ENCODE measurements at places on chromosomes 5 and 9.

DNA sequence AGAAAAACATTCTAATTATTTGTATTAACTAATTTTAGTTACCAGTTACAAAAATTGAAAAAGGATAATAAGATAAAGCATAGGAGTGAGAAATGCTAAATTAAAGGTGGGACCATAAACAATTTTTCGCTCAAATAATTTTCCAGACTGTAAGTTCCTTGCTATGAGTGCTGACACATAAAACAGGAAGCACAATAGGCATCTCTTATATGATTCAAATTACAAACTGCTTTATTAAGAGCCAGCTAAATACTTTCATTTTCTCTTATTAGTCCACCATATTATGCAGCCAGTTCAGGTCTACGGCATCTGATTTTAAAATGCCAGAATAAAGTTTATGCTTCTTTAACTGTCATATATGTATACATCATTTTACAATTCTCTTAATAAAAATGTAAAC is 4.4 kb downstream of the RC3H2 start:
- DNase-seq: peak; percentile 15

- peak; percentile 57 for DNase-seq
Measured at GRCh38 chr9:935348-935965, 41.0 kb upstream of the DMRT3 start.

- peak; percentile 67 for DNase-seq
Measured at GRCh38 chr9:99752417-99753109, 69.1 kb upstream of the NR4A3 start.

DNA sequence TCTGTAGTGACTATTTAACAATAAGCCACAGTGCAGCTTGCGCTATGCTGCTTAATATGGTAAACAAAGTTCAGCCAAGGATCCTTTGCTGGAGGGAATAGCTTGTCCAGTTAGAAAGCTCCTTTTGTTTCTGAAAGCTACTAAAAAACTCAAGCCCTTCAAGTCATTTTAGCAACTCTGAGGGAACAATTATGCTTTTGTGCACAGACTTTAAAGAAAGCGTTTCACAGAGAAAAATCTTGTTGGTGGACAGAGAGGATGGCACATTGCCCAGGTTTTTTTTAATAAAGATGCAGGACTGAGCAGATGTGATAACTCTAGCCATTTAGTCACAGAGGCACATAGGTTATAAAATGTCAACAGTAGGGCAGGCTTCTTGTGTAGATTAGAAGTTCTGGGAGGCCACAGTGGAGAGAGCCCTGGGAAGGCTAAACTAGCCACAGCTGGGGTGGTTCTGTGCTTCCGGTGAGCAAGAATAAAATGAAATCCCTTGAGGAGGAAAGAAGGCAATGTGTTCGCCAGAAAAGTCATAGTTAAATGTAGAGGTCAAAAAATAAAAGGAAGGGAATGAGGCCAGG is 63.4 kb downstream of the ALDH7A1 start:
- no peak for DNase-seq

- DNase-seq: no peak
Measured at GRCh38 chr9:21966140-21966851, 27.9 kb downstream of the CDKN2A start.

GRCh38 chr5:156706631-156707030 is 143.5 kb upstream of the PPP1R2B start:
- DNase-seq: no peak

- peak; percentile 17 for DNase-seq
Measured at GRCh38 chr9:5892456-5893133, 1.9 kb downstream of the MLANA start.

DNA sequence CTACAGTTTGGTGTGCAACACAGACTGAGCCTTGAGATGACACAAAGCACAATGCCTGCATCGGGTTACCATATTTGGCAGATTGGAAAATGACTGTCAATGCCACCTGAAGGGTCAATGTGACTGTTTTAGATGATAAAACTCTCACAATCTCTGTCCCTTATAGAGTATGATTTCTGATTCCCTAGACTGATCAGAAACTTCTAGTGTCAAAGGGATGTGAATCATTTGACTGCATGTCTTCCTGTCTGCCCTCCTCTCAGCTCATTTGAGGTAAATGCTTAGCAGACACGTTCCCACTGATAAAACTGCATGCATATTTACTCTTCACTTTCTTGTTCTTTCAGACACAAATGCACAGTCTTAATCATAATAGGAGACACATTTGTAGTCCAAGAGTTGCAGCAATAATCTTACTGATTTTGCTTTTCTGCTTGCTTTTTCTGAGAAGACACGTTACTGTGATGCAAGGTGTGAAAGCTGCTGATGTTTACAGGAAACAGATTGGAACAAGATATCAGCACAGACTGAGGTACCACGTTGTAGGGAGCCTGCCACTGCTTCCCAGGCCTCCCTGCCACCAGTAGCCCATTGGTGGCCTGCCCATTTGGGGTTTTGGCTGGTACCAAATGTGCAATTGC is 77.8 kb downstream of the GCNT4 start:
- DNase-seq: no peak

GRCh38 chr9:120372040-120372439 is 207.9 kb downstream of the CDK5RAP2 start:
- no peak for DNase-seq

DNA sequence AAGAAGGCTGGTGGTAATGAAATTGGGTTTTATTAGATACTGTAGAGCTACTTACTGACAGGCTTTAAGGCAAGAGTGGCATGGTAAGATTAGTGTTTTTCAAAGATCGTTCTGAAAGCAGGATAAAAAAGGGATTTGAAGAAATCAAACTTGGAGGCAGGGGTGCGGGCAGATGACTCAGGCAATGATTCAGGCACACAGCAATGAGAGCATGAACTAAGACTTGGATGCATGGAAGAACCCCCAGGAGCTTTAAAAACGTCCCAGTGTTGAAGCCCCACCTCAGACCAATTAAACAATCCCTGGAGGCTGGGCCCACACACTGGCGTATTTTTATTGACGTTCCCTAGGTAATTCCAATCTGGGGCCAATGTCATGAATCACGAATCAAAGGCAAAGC is 102.5 kb downstream of the SREK1 start:
- peak; percentile 55 for DNase-seq

DNA sequence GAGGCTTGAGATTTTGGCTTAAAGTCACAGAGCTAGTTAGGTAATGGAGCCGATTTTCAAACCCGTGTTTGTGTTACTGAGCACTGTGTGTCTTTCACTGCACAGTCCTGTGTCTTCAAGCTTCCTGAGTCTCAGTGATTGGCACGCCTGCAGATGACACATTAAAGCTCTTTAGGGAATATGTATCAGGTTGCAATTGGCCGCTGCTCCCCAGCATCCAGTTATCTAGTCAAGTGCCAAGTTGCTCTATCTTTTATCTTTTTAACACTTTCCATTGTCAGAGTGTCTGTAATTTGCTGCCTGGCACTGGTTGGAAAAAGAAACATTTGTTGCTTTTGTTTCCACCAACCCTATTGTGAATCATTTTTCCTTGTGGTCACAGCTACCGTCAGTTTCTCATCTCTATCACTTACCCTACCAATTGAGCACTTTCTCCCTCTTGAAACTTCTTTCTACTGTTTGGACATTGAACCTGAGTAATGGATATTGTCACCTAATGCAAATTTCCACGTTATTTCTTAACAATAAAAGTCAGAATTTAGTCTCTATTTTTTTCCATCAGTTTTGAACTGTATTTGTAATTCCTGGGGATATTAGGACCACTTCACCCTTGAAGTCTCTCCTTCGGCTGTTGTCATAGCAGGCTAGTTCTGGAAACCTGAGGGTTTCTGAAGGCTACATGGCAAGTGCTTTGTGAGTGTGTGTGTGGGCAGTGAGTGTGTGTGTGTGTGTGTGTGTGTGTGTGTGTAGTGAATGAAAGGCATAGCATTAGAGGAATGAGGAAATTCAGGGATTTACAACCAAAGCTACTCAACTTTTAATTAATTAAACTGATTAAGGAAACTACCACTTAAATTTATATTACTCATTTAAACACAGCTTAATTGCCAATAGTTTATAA is 274.3 kb downstream of the ISL1 start:
- peak; percentile 52 for DNase-seq

- DNase-seq: no peak
Measured at GRCh38 chr5:178421699-178422399, 168.3 kb downstream of the COL23A1 start.

DNA sequence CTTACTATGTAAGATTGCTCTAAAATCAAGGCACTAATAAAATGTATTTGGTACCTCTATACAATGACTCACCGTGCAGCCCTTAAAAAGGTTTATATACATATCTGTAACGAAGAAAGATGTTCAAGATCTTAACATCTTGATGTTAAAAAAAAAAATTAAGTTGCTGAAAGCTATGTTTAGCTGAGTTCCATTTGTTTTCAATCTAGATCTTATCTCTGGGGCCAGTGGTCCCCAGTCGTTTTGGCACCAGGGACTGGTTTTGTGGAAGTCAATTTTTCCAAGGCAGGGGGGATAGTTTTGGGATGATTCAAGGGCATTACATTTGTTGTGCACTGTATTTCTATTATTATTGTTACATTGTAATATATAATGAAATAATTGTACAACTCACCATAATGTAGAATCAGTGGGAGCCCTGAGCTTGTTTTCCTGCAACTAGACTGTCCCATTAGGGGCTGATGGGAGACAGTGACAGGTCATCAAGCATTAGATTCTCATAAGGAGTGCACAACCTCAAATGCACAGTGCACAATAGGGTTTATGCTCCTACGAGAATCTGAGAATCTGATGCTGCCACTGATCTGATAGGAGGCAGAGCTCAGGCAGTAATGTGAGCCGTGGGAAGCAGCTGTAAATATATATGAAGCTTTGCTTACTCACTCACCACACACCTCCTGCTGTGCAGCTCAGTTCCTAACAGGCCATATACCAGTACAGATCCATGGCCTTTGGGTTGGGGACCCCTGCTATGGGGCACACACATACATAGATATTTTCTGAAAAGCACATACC is 27.6 kb upstream of the TSLP start:
- DNase-seq: peak; percentile 27

- DNase-seq: no peak
Measured at GRCh38 chr9:17322882-17323864, 188.3 kb downstream of the CNTLN start.

GRCh38 chr9:114880291-114880745 is 50.1 kb downstream of the TNFSF8 start:
- no peak for DNase-seq

DNA sequence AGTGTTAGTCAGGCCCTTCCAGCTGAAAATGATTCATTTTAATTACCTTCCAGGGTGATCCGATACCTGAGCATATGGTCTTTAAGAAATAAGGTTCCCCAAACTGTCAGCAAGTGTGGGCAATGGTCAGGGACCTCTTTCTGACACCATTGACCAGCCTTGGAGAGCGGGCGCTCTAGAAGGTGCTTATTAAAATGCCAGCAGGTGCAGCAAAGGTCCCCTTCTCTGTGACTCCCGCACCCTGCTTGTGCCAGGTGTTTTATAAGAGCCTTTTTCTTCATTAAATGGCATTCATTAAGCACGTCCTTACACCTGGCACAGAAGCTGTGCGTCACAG is 85.3 kb downstream of the MVB12B start:
- no peak for DNase-seq

- DNase-seq: no peak
Measured at GRCh38 chr5:175856408-175857100, 14.8 kb upstream of the CPLX2 start.

DNA sequence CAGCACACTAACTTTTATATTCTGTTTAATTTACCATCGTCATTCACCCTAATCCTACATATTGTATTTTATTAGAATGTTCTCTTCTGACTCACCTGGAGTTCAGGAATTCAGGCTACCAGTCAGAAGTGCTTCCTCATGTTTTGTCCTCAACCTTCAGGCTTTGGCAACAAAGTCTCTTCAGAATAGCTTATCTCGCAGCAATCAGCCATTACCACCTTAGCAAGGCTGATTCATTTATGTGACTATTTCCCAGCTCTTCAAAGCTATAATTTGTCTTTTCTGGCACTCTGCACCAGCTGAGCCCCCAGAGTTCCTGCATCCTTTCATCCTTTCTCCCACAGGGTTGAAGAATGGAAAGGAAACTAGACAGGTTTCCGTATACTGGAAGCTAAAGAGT is 365.5 kb upstream of the CDH18 start:
- no peak for DNase-seq

DNA sequence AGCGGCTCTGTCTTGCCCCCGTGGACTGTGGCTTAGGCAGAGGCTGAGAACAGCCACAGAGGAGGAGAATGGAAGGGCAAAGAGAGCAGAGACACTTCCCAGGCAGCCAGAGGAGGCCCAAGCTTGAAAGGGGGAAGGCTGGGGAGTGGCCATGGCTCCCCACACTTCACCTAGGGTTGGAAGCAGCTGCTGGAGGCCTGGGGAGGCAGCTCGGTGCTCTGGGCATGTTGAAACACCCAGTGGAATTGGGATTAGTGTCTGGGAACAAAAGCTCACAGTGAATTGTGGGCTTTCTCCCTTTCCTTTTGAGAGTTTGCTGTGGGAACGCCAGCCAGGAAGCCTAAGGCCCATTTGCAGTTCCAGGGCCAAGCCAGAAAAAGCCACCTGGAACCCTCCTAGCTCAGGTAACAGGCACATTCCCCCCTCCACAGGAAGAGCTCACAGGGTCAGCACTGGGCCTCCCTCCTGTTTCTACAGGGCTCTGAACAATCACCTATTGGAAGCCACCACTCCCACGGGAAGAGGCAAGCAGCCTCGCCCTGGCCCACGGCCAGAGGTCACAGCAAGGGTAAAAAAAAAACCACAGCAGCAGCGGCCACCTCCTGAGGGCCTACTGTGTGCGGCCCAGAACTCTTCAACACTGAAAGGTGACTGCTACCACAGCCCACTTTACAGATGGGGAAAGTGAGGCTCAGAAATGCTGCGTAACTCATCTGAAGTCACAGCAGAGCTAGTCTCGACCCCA is 20.2 kb downstream of the EEIG1 start:
- DNase-seq: no peak

GRCh38 chr9:90061187-90061586 is 456.4 kb downstream of the GADD45G start:
- DNase-seq: no peak

DNA sequence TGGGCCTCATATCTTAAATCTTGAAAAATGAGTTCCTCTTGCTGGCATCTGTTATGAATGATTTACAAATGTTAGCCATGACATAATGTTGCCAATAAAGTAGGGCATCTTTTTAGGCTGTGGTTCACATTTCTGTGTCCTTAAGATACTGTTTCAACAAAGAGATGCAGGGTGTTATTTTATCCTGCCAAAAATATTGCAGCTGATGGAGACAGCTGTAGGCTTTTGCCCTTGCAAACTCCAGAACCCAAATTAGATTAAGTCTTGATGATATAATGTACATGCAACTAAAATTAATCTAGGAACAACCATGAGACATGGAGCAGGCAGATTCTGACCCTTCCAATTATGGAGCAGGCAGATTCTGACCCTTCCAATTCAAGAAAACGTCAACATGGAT is 228.2 kb upstream of the GRIN3A start:
- DNase-seq: no peak

- DNase-seq: no peak
Measured at GRCh38 chr5:2251298-2251697, 368.6 kb upstream of the IRX4 start.

- no peak for DNase-seq
Measured at GRCh38 chr9:71928806-71929205, 17.4 kb downstream of the C9orf85 start.

- no peak for DNase-seq
Measured at GRCh38 chr5:168749391-168750100, 170.4 kb upstream of the PANK3 start.
